ENCODE measurements at places on chromosomes 11 and 22.

DNA sequence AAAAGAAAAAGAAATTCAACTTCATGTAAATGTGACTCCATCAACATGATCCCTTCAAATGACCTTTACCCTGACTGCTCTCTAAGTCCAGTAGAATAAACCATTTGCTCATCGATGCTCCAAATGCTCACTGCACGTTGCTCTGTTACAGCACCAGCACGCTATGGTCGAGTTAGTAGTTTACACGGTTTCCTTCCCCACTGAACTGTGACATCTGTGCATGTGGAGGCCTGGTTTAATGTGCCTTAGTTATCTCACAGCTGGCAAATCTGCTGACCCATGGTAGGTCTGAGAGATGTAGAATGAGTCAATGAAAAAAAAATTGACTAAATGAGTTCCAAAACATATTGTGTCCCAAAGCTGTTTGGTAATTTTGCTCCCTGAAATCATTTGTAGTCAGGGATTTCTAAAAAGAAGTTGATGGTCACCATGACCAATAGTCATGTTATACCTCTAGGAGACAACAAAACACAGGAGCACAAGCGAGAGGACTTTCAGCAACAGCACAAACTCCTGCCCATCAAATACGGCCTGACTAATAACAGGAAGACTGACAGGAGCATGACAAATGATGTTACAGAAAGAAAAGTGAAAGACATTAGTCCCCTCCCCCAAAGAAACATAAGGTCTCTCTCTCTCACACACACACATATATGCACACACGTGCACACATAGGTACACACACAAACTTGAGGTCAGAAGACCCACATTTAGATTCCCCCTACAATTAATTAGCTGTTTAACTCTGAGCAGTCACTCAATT is 624.5 kb downstream of the OPCML start:
- no peak for DNase-seq

DNA sequence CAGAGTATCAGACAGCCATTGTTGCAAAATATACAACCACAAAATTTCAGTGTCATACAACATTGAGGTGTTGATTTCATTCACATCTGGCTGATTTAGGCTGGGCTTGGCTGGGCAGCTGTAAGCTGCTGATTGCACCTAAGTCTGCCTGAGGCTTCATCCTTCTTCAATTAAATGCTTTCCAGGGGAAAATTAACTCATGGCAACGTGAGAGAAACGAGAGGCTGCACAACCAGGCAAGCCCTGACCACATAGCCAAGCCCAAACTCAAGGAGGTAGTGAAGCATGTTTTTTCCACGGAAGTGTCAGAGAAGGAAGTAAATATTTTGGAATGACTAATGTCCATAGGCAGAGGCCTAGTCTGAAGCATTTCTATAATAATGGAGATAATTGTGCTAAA is 273.8 kb upstream of the ZC3H12C start:
- no peak for DNase-seq

DNA sequence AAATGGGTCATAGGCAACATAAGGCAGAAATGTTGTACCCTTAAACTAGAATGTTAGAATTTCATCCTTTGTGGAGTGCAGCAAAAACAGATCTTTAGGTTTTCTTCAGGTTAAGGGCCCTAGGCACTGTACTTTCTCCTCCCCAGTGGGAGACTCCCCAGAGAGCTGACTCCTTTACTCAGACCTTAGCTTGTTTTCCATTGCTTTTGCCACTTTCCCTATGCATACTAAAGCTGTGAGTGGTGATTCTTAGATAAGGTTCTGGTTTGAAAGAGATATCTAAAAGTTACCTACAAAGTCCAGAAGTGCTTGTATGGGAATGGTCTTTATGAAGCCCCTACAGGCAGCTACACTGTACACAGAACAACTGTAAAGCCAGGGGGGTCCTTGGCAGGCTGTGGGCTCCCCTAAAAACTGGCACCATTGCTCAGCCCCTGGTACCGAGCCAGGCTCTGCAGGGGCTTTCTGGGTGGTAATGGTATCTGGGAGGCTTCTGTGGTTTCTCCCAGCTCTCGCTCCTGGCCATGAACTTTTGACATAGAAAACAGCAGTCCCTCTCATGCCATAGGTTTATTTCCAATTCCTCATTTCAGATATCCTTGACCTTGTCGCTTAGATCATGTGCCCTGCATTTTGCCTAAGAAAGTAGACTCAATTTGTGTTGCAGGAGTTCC is 23.2 kb downstream of the AMOTL1 start:
- DNase-seq: no peak

- no peak for DNase-seq
Observed at GRCh38 chr11:67400942-67401494, 640 bp downstream of the PPP1CA start.

DNA sequence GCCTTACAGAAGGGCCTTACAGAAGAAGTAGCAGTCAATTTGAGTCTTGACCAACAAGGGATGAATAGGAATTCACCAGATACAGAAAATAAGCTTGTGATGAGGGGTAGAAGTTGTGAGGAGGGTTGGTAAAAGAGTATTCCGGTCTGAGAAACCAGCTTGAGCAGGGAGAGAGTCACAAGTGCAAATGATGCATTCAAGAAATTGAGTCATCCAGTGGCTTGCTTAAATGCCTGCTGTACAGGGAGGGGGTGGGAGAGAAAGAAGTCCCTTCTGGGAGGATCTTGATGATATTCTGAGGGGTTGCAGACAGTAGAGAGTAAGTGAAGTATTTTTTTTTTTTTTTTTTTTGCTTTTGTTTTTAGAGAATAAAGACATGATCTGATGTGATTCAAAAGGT is 9.2 kb downstream of the CCKBR start:
- no peak for DNase-seq

DNA sequence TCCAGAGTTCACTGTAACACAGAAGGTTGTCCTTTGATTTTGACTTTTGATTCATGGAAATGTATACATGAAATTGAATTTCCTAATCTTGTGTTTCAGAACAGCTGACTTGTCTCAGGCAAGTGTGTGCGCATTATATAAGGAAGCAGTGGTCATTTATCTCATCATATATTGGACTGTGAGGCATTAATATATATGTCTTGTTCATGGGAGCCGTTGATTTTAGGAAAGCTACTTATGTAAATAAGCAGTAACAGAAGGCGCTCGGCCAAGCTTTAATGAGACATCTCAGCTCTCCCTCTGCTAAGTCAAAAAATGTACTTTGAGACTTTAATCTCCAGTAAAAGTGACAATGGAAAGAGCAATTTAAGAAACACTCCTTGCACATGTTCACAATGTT is 100.5 kb downstream of the PDHX start:
- no peak for DNase-seq

- DNase-seq: no peak
Observed at GRCh38 chr11:131909426-131910177, 539.2 kb downstream of the NTM start.

DNA sequence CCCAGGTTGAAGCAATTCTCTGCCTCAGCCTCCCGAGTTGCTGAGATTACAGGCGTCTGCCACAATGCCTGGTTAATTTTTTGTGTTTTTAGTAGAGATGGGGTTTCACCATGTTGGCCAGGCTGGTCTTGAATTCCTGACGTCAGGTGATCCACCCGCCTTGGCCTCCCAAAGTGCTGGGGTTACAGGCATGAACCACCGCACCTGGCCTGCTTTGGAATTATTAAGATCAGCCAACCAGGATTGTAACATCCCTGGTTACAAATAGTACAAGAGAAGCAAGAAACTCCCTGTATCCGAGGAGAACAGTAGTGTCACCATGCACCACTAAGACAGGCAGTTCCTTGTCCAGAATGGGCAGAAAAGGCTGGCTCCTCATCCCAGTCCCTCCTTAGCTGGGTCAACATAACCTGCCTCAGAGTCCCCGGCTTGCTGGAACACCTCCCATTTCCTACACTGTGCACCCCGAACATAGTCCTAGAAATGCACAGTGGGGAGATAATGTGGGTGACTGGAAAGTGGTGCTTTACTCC is 77.2 kb upstream of the INCENP start:
- DNase-seq: no peak

DNA sequence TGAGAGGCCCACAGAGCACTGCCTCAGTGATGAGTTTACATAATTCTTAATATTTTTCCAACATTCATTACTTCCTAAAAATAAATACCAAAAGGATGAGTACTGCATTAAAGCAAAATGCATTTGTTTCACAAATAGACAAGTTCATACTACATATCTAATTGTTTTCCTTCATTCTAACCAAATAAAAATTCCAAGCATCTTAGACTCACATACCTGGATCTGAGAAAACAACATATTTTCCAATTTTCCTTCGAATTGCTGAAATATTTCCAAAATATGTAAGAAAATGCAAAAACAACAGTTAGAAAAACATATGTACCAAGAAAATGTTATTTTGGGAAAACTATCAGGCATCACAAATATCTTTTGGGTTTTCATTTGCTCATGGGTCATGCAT is 127.9 kb upstream of the CEP126 start:
- DNase-seq: no peak

Measured in stimulated activated CD4-positive, alpha-beta T cell treated with anti-CD3 and anti-CD28 coated beads, Interleukin-4, amount 100 ng/mL, for 4 hours (primary cell).